ENCODE measurements at places on chromosomes 11 and 22.
A peak's percentile ranks its signal among the peaks of the same experiment; 100 is the strongest.

GRCh38 chr11:28464252-28464867 lies 356.2 kb downstream of the METTL15 start:
- DNase-seq, result peak; percentile 86

DNA sequence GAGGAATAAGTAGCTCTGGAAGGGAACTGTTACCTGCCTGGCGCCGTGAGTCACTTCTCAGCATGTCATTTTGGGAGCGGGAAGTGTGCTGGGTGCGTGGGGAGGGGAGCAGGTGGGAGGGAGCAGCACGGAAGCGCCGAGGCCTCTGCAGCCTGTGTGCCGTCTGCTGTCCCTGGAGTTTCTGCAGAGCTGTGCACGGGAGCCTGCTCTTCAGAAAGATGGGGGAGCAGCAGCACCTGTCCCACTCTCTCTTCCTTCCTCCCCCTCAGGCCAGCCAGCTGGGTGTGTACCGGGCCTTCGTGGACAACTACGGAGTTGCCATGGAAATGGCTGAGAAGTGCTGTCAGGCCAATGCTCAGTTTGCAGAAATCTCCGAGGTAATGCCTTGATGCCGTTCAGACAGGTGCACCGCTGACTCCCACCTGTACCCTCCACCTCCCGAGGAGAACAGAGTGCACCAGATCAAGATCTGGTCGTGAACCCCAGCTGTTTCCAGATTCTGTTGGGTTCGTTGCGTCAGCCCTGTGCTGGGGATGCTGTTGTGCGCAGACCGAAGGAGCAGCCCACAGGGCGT lies 87.9 kb downstream of the BCR start:
- DNase-seq, result no peak

GRCh38 chr11:65796726-65797601 lies 10.1 kb downstream of the OVOL1 start:
- DNase-seq, result peak; percentile 20

DNA sequence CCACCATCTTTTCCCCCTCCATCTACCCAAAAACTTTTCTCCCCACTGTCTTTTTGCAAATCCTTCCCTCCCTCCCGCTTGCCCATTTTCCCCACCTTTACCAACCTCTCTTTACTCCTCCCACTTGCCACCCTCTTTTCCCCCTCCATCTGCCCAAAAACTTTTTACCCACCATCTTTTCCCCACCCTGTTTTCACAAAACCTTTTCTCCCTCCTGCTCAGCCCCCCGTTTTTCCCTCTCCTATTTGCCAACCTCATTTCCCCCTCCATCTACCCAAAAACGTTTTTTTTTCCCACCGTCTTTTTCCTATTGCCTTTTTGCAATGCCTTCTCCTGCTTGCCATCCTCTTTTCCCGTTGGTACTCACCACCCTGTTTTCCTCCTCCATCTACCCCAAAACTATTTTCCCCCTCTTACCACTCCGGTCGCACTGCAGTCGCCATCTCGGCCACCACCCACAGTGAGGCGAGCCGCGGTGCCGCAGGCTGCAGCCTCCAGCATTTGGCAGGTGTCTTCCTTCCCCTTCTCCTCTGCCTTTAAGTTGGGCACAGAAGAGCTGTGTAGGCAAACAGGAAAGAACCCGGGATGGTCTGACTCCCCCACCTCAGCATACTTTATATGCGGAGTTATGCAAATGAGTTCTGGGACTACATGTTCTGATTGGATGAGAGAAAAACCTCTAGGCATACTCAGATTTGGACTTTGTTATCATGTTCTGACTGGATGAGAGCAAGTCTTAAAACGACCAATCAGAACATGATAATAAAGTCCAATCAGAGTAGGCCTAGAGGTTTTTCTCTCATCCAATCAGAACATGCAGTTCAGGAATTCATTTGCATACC lies 121.2 kb upstream of the VPREB1 start:
- DNase-seq, result no peak

GRCh38 chr11:61836193-61836592 lies 8.1 kb downstream of the FADS2 start:
- no peak for DNase-seq

DNA sequence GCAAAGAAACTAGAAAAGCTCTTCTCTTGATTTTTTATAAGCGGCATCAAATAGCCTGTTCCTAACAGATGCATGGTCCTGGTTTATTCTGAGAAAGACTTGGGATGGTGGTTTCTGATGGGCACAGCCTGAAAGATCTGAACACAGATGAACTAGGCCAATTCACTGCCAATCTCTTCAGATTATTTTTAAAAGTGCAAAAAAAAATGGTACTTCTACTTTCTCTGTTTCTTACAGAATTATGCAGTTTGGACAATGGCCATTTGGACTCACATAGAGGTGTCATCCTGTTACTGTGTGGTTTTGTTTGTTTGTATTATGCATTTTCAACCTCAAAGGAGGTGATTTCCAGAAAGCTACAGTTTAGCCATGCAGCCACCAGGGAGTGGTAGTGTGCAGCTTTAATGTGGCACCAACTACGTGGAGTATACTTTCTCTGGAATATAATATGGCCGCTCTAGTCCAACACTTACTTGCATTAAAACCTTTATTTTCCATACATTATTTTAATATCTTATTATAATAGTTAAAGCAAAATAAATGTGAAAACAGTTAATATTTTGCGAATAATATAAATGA lies 469.8 kb upstream of the KIRREL3 start:
- no peak for DNase-seq

DNA sequence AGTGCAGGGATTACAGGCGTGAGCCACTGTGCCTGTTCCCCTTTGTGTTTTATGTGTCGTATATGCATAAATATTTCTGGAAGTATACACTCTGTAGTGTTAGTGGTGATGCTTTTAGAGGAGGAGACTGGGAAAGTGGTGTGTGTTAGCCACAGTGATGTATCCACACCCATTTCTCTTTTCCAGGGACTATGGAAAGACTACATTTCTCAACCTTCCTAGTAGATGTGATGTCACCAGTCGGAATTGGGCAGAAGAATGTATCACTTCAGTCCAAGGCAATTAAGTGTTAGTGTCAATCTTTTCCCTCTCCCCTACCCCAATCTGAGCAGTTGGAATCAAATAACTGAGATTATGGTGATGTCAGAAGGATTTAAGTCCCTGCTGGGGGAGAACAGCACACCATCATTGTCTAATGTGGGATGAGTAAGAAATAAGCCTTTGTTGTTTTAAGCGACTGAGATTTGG lies 5.8 kb upstream of the ATG16L2 start:
- DNase-seq, result peak; percentile 46

GRCh38 chr11:1705126-1706052 lies 8.4 kb downstream of the KRTAP5-6 start:
- no peak for DNase-seq

DNA sequence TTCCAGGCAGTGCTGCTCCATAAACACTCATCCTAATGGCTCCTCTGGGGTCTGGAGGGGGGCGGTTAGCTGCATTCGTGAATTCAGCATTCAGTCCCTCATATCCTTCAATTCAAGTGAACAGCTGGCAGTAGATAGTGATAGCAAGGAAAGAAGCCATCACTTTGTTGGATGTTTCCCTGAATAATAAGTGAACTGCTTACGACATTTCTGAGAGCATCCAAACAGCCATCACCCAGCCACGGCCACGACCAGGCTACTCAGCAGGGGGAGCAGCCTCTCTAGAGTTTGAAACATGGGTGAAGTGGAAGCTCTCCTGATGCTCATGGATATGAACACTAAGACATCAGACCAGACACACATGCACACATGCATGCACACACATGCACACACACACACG lies 163.6 kb downstream of the NTM start:
- DNase-seq, result no peak

GRCh38 chr22:31681349-31682345 lies 19.6 kb upstream of the PISD start:
- peak; percentile 60 for DNase-seq

- no peak for DNase-seq
Measured at GRCh38 chr22:22927196-22927887, 39.7 kb downstream of the IGLL5 start.

DNA sequence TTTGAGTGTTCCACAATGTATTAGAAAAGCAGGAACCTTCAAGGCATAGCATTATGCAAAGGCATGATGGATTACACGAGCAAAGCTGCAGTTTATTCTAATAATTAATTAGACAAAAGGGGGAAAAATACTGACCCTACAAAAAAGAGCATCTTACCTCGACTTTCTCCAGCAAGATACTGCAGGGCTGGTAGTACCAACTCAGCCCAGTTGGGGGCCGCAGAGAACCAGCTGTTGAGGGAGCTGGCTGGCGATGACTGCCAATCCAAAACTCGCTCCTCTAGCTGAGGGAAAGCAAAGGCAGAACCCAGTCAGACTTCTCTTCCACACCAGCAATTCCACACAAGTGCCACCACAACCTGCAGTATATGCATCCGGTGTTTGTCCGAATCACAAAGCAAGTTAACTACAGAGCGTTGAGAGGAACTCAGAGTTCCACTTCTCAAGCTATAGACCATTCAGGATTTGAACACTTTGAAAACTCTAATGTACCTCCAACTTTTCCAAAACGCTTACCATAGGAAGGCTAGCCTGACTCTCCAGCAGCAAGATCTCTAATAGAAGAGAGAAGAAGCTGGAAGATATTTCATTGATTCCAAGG lies 13.7 kb downstream of the NFRKB start:
- peak; percentile 21 for DNase-seq

DNA sequence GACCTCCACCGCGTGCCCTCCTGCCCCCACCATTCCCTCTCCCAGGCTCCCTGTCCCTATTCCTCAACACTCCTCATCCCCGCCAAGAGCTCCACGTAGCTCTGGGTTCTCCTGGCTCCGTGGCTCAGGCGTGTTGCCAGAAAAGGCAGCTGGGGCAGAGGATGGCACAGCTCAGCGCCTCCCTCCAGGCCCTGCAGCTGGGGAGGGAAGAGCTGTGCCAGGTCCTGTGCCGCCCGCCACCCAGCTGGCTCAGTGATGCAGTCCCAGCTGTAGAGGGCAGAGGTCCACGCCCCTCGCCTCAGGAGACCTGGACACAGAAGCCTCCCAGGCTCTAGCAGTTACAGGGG lies 4.2 kb downstream of the ARHGAP1 start:
- no peak for DNase-seq

DNA sequence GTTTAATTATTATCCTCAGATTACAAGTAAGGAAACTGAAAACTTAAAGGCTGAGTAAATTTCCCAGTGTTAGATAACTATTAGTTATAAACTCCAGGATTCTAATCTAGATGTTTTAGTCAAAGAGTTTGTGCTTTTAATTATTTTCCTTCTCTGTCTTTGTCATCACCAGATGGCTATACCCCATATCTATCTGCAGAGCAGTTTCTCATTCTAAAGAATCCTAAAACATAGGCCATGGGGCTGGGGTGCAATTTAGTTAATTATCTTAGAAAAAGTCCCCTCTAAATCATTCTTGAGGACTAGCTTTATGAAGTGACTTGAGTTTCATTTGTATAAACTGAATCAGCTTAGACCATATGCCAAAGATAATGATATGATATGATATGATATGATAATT lies 556.3 kb upstream of the ANO5 start:
- no peak for DNase-seq

- no peak for DNase-seq
Measured at GRCh38 chr11:109390752-109391151, 31.2 kb upstream of the C11orf87 start.

DNA sequence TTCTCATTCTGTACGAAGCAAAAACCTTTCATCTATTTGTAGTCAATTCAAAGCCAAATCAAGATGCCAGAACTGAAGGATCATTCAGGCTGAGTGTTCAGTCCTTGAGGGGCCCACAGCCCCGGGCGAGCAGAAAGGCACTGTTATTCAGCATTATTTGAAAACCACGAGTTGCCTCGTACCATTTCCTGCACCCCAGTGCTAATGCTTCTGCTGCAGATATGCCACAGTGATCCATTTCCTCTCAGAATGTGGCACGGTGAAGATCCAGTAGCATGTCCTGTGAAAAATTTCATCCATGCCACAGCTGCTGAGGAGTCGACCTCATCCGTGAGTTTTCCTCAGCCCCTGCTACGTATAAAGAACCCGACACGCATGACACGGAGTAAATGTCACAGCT lies 85.4 kb downstream of the OSBP2 start:
- DNase-seq, result no peak

- no peak for DNase-seq
Measured at GRCh38 chr11:8260202-8260966, 3.3 kb downstream of the LMO1 start.
